Retina (tissue), 1 donor: ENCODE measurements at places on chromosomes 13 and 19.

- no peak for DNase-seq
These were observed 2.5 kb upstream of the GPX4 start for GRCh38 chr19:1101337-1101698.

DNA sequence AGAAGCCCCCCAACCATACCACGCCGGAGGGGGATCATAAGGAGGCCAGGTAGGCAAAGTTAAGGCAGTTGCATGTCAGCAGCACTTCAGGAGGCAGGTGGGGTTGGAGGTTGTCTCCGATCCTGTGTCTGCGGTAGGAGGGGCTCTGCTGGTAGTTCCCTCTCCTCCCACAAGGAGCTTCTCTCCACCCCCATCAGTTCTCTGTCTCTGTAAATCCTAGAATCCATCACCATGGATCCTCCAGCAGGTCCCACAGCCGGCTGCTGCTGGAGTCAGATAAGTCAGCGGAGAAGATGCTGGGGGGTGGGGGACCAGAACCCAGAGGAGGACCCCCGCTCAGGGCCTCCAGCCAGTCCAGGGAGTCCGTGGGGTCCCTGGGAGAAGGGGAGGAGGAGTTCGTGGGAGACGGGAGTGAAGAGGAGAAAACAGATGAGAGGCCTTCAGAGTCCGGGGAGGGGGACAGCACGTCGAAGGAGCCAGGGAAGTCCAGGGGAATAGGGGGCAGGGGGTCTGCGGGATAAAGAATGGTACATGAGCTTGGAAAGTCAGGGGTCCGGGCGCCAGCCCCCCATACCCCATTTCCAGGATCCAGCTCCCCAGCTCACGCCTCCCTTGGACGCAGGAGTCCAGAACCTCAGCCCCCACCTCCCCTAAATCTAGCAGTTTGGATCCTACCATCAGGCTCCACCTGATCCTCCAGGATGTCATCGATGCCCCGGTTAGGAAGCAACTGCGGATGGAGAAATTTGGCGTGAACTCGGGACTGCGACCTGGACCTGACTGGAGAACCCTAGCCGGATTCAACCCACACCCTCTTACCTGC is 6.3 kb downstream of the MAMSTR start:
- DNase-seq = peak; percentile 40

GRCh38 chr19:13599681-13600080 is 93.4 kb upstream of the CACNA1A start:
- DNase-seq = no peak

DNA sequence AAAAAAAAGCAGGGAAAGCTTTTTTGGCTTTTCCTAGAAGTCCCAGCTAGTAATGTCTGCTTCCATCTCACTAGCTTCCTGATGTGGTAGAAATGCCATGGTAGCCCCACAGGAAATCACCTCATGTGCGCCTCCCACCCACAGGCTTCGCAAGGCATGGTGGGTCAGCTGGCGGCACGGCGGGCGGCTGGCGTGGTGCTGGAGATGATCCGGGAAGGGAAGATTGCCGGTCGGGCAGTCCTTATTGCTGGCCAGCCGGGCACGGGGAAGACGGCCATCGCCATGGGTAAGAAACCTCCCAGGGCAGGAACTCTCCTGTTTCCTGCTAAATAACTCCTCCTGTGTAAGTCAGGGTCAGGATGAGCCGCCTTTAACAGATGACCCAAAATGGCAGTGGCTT is 10.4 kb downstream of the RUVBL2 start:
- no peak for DNase-seq

GRCh38 chr19:11115895-11116446 is 26.7 kb downstream of the LDLR start:
- no peak for DNase-seq

GRCh38 chr13:77337159-77337558 is 10.3 kb upstream of the MYCBP2 start:
- no peak for DNase-seq

DNA sequence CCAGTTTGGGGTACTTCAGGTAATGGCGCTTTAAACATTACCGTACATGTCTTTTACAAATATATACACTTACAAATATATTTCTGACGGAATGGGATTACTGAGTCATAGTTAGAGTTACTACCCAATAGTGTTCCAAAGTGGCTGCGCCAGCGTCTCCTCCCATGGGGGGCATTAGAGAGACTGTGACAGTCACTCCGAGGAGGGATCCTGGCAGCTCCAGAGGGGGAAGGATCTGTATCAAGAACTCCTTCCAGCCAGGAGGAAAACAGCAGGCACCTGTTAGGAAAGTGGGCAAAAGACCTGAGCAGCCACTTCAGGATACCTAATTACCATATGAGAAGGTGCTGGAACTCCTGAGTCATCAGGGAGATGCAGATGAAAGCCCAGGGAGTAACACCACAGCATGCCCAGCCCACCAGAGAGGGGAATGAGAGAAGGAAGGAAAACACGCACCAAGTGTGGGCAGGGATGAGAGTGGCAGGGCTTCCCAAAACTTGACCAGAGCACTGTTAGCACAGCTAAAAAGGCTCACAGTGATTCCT is 52.9 kb downstream of the SLC7A9 start:
- no peak for DNase-seq

- DNase-seq = no peak
These were observed 25.7 kb upstream of the FREM2 start for GRCh38 chr13:38661010-38661675.

DNA sequence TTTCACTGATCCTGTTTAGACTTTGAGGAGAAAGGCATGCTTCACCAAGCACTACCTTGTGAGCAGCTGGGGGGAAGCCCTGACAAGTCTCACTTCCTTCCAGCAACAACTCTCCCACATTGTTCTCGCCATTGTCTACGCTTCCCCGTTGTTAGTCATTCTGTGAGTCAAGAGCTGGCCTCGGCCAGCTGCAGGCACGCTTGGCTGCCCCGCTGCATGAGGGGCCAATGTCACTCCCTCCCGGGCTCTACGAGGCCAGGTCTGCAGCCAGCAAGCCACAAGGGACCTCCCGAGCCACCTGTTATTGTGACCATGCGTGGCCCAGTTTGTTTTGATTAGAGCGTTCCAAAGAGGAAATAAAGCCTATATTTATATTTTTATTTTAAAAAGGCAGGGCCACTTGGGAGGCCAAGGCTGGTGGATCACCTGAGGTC is 220.9 kb downstream of the FOXO1 start:
- DNase-seq = no peak

DNA sequence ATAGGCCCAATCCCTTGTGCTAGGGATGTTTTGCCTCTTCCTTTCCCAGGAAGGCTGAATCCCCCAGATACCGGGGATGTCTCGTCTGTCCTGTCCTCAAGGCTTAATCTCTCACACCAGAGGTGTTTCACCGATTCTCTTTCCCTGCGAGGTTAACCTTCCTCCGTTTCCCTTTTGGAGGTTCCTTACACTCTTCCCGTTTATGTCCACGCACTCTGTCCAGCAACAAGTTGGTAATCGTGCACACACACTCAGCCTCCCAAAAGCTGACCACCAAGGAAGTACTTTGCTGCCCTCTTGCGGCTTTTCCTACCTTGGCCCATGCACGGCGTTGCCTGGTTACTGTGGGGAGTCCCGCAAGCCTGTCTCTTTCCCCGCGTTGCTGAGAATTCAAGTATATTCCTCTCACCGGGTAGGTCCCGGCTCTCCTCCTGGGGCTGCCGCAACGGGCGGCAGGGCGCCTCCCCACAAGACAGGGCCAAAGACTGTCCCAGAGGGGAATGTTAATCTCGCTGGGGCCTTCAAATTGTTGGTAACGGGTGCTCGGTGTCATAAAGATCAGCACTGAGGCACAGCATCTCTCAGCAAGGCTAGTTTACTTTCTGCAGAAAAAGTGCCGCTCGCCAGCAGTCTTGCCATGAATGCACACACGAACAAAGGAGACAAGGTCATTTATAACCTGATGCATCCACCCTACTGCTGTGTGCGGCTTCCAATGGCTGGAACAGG is 36.7 kb upstream of the CD177 start:
- DNase-seq = peak; percentile 2
